GM19239 (cell line): ENCODE measurements at places on chromosomes 11 and 22.
A peak's percentile ranks its signal among the peaks of the same experiment; 100 is the strongest.

GRCh38 chr22:30421695-30422480, 3.7 kb upstream of the MTFP1 start:
- no peak for DNase-seq

- DNase-seq: no peak
Measured at GRCh38 chr22:36360871-36361383, 26.8 kb downstream of the MYH9 start.

- DNase-seq: peak; percentile 95
Measured at GRCh38 chr22:37316875-37317371, 34.6 kb downstream of the CYTH4 start.

- DNase-seq: no peak
Measured at GRCh38 chr22:36154423-36154945, 6.1 kb downstream of the APOL3 start.

- DNase-seq: no peak
Measured at GRCh38 chr11:19602406-19602805, 110.2 kb upstream of the NAV2 start.

DNA sequence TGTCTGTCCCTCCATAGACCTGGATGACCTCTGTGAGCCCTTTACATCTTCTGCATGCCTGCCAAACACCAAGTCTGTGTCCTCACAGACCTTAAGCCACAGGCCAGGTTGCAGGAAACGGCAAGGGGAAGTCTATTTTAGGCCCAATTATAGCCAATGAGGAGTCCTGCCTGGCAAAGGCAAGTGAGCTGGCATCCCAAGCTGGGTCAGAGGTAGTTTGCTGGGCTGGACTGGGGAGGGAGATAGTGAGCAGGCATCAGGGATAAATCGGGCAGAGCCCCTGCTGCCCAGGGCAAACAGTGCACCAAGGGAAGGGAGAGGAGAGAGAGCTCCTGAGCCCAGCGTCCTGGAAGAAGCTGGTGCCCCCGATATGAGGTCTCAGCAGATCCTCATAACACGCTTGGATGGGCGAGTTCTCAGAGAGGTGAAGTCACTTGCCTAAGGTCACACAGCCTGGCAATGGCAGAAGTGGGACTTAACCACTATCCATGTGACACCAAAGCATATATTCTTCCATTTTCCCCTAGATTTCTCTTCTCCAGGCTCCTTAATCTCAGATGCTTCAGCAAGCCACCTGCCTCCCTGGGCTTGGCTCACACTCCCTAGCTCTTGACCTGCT, 3.7 kb upstream of the RELT start:
- DNase-seq: no peak

DNA sequence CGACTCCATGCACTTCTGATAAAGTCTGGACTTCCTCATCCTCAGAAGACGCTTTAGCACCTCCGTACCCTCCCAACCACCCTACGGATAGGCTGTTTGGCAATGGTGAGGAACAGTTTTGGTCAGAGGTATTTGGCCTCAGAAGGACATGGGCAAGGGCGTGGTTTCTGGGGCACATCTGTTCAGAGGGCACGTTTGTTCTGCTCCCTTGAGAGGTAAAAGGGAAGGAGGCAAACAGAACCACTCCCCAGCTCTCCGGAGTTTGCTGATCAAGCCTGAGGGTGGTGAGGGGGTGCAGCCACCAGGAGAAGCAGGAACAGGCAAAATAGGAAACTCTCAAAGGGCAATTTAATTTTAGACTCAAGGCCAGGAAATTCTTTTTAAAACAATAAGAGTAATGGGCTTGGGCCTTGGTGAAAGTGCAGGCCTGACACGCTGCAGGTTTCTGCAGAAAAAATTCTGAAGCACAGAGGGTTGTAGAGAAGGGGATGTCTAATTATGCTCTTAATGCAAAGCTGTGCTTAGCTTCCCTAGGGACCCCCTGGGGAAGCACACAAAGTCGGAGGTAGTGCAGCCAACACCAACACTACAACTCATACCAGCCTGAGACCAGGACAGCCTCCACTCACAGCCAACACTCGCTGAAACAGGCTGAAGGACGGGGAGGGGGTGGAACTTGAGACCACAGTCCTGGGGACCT, 23.3 kb downstream of the ETS1 start:
- DNase-seq: no peak

DNA sequence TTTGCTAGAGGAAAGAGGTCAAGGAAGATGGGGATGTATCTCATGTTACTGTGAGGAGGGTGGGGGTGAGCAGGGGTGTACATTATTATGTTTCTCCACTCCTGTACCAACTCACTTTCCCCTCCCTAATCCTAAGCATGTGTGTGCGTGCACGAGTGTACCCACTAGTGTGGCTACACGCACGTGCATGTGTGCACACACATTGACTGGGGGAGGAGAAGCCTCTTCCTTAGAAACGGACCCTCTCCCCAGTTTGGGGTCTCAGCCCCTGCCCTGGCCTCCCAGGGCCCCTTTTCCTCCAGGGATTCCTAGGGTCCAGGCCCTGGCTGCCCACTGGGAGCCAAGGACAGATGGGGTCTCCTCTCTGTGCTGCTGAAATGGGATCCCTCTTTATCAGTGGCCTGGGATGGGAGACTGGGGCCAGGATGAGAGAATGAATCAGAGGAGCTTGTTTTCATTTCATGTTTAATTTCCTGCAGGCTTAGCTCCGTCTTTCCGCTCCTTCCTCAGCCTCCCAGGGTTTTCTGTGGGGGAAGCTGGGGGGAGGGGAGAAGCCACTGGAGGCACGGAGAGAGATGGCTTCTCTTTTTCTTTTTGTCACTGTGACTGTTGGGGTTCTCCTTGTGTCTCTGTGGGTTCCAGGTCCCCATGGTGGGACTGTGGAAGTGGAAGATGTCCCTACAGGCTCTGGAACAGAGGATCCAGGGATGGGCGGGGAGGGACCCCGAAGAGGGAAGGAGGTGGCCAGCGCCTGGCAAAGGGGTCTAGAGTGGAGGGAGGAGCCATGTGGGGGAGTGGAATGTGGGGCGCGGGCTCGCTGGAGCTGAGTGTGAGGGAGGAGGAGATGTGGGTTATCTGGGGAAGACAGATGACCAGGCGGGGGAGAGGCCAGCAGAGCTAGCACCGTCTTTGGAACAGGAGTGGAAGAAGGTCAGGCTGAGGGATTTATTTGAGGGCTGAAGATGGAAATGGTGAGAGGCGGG, 40.3 kb downstream of the ALX4 start:
- no peak for DNase-seq

- DNase-seq: no peak
Measured at GRCh38 chr11:1392561-1392960, 2.8 kb downstream of the BRSK2 start.

GRCh38 chr11:113778111-113778910, 1.3 kb upstream of the CLDN25 start:
- DNase-seq: no peak

DNA sequence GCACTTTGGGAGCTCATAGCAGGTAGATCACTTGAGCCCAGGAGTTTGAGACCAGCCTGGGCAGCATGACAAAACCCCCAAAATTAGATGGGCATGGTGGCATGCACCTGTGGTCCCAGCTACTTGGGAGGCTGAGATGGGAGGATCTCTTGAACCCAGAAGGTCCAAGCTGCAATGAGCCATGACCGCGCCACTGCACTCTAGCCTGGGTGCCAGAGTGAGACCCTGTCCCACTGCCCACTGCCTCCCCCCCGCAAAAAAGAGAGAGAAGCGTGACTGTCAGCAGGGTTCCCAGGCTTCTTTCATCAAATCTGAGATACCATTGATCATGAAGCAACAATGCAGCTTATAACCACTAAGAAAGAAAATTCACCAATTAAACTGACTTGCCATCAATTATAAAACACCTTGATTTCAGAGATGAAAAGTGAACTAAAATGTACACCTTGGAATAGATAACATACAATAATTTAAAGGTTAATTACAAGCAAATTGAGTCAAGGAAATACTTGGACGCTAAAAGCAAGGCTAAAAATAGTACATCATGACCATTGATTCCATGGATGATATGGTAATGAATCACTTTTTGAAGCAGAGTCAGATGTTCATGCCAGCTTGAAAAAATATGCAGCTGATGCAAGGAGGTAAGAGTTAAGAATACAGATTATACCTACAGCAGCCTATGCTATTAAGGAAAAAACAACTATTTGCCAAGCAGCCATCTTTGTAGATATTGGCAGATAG, 90.8 kb upstream of the ALKBH3 start:
- no peak for DNase-seq

GRCh38 chr11:44065161-44065661, 859 bp upstream of the ACCS start:
- DNase-seq: no peak

GRCh38 chr22:36913427-36914389, at the start of gene CSF2RB:
TSS of gene CSF2RB (plus strand) at chr22:36913628. CDS start at chr22:36922208, 8,580 bp downstream.
- no peak for DNase-seq

GRCh38 chr11:2742611-2743426, 43.0 kb upstream of the KCNQ1OT1 start:
- DNase-seq: no peak

DNA sequence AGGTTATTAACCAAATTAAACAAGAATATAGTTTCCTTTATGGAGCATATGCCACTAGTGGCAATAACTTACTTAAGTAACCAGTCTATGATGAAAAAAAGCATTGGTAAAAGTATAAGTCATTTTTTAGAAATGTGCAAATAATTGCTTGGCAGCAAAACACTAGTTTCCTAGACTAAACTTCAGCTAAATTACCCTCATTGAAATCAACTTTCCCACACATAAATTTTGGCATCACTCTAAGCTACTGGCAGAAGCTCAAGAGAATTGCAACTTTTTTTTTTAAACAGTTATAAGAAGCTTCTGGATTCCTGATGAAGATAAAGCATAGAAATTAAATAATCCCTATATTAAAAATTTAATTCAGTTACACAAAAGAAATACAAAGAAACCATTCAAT, 12.5 kb downstream of the CCDC34 start:
- DNase-seq: no peak
